ENCODE measurements at places on chromosomes 7 and 10. TPM values are rescaled to one million over a fixed set of nuclear protein-coding genes. Genes with fewer than 3 reads are reported as not detected.

- no peak for DNase-seq
Measured at GRCh38 chr7:71377469-71377868, 245.5 kb downstream of the GALNT17 start.

SEMA3C gene
- 79.6 TPM for total RNA-seq

DNA sequence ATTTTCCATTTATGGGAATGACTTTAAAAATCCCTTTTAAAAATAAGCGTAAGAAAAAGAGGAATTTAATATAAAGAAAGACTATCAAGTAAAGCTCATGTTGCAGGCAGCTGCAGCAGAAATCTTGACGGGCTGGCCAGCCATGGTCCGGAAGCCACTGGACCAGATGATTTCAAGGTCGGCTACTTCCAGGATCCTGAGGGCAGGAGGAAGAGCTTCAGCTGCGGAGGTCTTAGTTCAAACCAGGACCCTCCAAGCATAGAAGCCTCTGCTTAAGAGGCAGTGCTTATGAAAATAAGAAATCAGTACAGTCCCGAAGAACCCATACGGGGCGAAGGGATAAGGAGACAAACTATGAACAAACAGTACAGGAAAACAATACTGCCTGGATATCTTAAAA, 220.2 kb upstream of the CELF2 start:
- DNase-seq = no peak

DNA sequence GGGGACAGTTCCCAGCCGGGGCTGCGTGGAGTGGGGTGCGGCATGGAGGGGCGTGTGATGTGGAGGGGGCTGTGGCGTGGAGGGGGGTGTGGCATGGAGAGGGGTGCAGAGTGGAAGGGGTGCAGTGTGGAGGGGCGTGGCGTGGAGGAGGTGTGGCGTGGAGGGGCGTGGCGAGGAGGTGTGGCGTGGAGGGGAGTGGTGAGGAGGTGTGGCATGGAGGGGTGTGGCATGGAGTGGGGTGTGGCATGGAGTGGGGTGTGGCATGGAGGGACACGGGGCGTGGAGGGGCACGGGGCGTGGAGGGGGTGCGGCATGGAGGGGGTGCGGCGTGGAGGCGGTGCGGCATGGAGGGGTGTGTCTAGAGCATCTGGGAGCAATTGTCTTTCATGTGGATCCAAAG, 33.6 kb downstream of the NKX6-2 start:
- DNase-seq = no peak

TAS2R39 gene
- not detected for total RNA-seq

TUBAL3 gene
- total RNA-seq = 0.47 TPM

GRCh38 chr10:15278786-15279185, 92.3 kb downstream of the FAM171A1 start:
- no peak for DNase-seq

- peak; percentile 70 for DNase-seq
Measured at GRCh38 chr10:121823993-121824463, 103.8 kb downstream of the ATE1 start.

GRCh38 chr7:96241855-96242254, 80.0 kb downstream of the SLC25A13 start:
- no peak for DNase-seq

SLC18A3 gene
- total RNA-seq = not detected

- no peak for DNase-seq
Measured at GRCh38 chr7:31986878-31987518, 83.2 kb downstream of the PDE1C start.

HTR5A gene
- not detected for total RNA-seq

VWA2 gene
- total RNA-seq = 30.2 TPM

GRCh38 chr7:80210400-80210799, 75.8 kb downstream of the GNAI1 start:
- DNase-seq = peak; percentile 26

PNLIPRP1 gene
- not detected for total RNA-seq

DNA sequence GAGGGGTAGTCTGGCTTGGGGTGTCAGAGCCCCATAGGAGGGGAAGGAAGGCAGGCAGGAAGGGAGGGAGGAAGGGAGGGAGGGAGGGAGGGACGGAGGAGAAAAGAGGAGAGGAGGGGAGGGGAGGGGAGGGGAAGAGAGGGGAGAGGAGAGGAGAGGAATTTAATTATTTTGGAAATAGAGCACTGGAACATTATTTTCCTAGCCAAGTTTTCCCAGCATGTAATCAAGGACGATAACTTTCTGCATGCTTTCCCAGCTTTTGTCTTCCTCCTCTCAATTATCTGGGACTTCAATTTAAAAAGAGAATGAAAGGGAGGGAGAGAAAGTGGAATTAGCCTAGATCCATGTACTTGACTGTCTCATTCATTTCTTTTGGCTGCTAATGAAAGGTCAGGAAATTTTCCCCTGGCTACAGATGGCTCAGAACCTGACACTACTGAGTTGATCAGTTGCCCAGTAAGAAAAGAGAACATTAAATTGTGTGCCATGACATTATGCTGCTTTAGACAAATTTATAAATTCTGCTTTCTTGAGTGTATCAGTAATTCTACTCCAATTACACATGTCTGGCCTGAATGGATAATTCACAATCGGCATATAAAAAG, 148.8 kb downstream of the LRRC4 start:
- DNase-seq = no peak

DNA sequence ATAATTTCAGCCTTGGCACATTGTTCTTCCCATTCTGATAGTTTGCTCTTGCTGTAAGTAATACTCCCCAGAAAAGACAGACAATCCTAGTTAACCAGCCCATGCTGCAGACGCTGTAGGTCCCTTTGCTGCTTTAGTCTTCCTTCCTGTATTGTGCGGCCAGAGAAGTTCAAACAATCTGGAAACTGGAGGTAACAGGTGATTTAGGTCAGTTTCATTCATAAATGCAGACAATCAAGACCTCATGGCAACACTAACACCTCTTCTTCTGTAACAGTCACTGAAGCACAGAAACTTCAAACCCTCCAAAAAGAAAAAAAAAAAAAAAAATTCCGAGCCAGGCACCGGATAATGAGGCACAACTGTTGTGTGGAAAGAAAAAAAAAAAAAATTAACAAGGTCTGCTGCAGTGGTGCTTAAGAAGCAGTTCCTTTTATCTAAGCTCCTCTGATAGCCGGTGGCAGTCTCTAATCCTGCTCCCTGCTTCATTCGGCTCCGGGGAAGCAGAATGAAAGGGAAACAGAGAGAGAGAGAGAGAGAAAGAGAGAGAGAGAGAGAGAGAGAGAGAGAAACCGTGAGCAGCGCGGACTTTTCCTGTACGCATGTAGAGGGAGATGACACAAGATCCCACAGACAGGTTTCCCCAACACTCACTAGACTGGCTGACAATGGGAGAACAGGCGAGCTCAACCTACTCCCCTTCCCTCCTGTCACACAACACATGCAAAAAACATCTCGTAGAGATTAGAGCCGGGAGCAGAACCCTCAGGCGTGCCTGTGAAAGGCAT, at the start of gene SEMA3A:
SEMA3A (minus strand) TSS at position 306 of the 788 bp plus-strand sequence; CDS start at position 103, 203 bp downstream.
- peak; percentile 87 for DNase-seq

C7orf57 gene
- not detected for total RNA-seq

DNA sequence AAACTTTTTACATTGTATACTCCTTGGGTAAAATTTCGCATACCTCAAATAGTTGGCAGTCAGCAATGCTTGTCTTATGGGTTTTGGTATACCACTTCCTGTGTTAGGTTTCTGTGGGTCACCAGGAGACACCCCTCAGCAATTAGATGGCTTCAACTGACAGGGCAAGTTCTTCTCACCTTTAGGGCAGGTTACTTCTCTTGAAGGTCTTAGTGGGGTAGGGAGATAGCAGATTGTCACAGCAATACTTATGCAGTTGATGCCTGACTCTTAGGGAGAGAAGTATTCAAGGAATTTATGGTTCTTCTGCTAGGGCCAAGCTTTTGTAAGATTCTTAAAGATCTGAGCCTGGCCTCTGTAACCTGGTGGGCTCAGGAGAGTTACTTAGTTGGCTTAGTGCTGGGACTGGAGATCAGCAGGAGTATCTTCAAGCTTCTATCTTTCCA, 42.9 kb downstream of the MKLN1 start:
- no peak for DNase-seq

- no peak for DNase-seq
Measured at GRCh38 chr7:30888747-30889146, 22.9 kb upstream of the AQP1 start.

- no peak for DNase-seq
Measured at GRCh38 chr7:157140511-157140905, 1.8 kb downstream of the UBE3C start.

TFR2 gene
- 1.7 TPM for total RNA-seq

IGF2BP3 gene
- 44.0 TPM for total RNA-seq

PTPN12 gene
- 23.6 TPM for total RNA-seq

TPK1 gene
- total RNA-seq = 1.4 TPM

- DNase-seq = no peak
Measured at GRCh38 chr10:110220398-110220797, 13.0 kb downstream of the MXI1 start.

RSU1 gene
- total RNA-seq = 13.3 TPM

C10orf95 gene
- total RNA-seq = 11.7 TPM

- no peak for DNase-seq
Measured at GRCh38 chr7:122544463-122544862, 154.5 kb downstream of the RNF133 start.

GRCh38 chr7:141071260-141071854, 2.5 kb upstream of the TMEM178B start:
- DNase-seq = peak; percentile 10

- no peak for DNase-seq
Measured at GRCh38 chr10:99346247-99346646, 17.1 kb downstream of the CNNM1 start.

GRCh38 chr7:133575726-133576440, 323.0 kb downstream of the EXOC4 start:
- no peak for DNase-seq

GRCh38 chr7:133748443-133749407, 378.4 kb upstream of the LRGUK start:
- DNase-seq = no peak

DNA sequence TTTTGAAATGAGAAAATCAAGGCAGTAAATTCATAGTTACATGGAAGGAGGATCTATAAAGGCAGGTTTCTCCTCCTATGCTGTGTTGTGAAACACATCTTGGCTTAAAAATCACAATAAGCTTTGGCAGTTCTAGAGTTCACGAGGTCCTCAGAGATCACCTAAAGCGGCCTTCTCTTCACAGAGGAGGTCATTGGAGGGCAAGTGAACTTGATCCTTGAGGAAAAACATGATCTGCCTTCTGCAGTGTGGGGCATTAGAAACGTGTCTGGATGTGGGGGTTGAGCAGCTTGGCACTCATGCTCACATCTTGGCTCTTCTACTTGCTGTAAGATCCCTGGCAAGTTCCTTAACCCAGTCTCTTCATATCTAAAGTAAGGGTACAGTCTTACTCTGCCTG, 96.1 kb upstream of the BMPER start:
- no peak for DNase-seq

DNA sequence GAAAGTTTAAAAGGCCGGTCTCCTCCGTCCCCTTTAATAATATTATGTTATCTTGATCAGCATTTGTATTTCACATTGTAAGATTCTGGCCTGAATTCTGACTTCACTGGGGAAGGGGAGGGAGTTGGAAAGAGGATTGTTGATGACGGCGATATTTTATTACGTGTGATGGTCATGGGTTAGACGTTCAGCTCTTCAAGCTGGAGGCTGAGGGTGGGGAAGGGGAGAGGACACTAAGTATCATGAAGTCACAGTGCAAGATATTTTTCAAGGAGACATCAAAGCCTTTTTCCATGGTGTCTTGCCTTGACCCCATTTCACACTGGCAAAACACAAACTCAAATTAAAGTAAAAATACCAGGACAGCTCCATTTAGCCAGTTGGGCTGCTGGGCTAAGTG, 126.7 kb downstream of the WDR11 start:
- no peak for DNase-seq

FEZF1 gene
- not detected for total RNA-seq

DNA sequence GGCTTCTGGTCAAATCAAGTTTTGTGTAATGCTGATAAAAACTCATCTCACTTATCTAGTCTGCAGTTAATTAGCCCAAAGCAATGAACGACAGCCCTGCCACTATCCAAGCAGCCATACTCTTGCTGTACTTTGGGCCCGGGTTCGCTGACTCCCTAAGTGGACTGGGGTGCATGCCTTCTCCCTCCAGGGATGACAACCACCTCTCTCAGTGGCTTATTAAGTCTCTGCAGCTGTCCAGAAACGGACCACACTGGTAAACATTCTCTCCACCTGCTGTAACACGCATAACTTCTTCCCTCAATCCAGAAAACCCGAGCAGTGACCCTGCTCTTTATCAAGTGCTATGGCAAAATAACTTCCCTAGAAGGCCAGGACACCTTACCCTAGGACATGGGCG, 3.9 kb downstream of the FBXW4 start:
- no peak for DNase-seq

SPDYE9 gene
- not detected for total RNA-seq

GARS1 gene
- total RNA-seq = 140 TPM

GRCh38 chr7:135335628-135336139, 102.0 kb downstream of the STRA8 start:
- peak; percentile 86 for DNase-seq

DNA sequence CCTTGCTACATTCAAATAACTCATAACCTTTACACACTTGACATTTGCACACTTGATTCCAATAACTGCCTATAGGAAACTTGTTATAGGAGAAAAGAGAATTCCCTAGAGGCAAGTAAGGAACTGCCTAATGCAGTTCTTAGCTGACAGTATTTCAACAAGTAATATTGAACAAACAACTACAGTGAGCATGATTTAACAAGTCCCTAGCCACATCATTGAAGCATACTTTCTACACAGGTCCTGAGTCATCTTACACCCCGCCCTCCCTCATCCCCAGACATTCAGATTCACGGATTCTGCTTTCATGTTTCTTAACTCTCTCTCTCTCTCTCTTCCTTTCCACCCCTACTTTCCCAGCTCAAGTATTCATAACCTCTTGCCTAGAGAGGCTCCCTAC, 153.5 kb downstream of the LSM5 start:
- no peak for DNase-seq

ATRNL1 gene
- total RNA-seq = not detected

DNA sequence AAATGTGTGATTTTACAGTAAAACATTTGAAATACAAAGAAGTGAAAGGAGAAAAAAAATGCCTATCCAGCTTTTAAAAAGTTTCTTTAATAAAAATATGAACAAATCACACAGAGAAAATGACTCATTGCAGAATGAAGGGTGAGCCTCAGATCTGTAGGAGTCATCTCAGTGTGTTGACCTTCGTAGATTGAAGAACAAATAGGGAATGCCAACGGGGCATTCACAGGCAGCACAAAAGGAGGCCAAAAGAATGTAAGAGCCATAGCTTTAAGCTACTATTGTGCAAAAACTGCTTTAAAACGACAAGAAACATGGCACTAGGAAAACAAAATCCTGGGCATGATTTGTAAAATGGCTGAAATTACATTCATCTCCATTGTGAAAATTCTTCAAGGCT, 782.7 kb upstream of the CELF2 start:
- no peak for DNase-seq

DNA sequence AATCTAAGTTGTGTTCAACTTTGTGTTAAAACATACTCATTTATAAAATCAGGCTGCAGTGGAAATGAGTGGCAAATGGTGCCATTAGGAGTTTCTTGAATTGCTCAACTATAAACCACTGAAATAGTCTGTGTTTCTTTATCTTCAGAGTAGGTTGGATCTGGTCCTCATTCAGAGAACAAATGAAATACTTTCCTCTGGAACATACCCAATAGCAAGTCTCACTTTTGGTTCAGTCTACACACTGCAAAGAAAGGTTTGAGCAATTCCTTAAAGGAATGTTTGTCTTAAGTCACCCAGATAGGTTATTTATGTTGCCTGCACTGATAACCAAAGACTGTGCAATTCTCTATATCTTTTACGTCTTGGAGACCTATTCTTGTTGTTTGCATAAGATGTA, 62.5 kb downstream of the ABCB4 start:
- no peak for DNase-seq

- DNase-seq = peak; percentile 62
Measured at GRCh38 chr7:30476459-30477145, 2.0 kb downstream of the NOD1 start.

CYP2C9 gene
- not detected for total RNA-seq

Measured in HT-29 (cell line).